ENCODE measurements at places on chromosomes 2 and 18.

- DNase-seq, result no peak
These were observed 187.5 kb upstream of the CYRIA start for GRCh38 chr2:16853088-16853487.

GRCh38 chr2:63856303-63856603 lies 14.6 kb downstream of the UGP2 start:
- DNase-seq, result no peak

DNA sequence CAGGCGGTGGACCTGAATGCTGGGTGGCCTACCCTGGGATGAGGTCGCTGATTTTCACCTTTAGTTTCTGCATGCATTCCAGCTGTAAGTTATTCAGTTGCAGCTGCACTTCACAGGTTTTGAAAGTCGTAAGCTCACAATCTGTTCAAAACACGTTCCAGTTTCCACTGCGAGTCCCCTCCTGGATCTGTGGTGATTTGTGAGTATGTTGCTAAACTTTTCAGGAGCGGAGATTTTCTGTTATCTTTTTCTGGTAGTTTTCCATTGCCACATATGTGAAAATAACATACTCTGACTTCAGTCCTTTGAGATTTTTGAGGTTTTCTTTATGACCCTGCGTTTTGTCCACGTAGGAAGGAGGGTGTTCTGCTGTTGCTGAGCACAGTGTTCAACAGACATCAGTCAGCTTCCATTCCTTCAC lies 102.1 kb downstream of the SNTG2 start:
- DNase-seq, result no peak

GRCh38 chr2:174840436-174840835 lies 76.2 kb upstream of the CHRNA1 start:
- DNase-seq, result no peak

DNA sequence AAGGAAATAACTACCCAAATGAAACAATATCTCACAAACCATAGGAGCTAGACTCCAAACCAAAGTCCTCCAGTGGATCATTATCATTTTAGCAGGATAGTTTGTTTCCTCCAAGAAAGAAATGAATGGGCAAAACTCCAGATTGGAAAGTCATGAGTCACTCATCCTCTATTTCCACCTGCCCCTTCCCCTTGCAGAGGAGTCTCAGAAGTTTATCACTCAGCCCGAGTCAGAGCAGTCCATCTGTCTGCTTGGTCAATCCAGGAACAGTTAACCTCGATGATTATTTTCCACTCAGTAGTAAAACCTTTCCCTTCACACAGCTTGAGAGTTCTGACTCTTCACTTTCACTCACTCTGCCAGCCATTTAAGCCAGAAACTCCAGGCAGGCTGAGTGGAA lies 462.2 kb downstream of the BCL11A start:
- no peak for DNase-seq

- DNase-seq, result no peak
These were observed 240.7 kb upstream of the RAB6C start for GRCh38 chr2:129738799-129739198.

- DNase-seq, result peak; percentile 40
These were observed 4.3 kb downstream of the IGFBP5 start for GRCh38 chr2:216690853-216691741.

GRCh38 chr2:205957452-205958154 lies 128.4 kb downstream of the INO80D start:
- no peak for DNase-seq

- DNase-seq, result no peak
These were observed 57.8 kb downstream of the DIPK1C start for GRCh38 chr18:74399091-74399887.

DNA sequence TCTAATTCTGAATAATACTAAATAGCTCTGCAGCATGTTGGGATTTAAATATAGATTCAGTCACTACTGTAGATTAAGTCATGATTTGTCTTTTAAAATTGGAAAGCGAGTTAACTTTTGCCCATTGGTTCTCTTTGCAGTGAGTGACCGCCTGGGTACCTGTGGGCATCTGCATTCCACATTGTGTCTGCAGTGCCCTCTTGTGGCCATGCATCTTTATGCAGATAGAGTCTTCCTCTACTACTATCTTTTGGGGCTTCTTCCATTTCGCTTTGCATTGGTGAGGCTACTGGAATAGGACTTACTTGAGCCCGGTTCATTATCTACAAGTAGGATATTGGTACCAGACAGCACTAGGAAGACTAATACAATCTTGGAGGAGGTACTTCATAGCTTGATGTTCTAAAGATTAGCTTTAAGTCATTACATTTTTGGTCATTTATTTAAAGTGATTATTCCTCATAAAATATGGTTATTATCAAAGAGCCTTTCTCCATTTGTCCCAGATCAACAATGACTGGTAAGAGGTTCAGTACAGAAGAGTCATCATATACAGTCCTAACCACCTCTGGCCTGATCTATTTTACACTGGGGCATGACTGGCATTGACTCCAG lies 203.0 kb downstream of the SOCS6 start:
- peak; percentile 12 for DNase-seq

GRCh38 chr2:48480526-48480925 lies 49.4 kb upstream of the STON1 start:
- DNase-seq, result no peak

DNA sequence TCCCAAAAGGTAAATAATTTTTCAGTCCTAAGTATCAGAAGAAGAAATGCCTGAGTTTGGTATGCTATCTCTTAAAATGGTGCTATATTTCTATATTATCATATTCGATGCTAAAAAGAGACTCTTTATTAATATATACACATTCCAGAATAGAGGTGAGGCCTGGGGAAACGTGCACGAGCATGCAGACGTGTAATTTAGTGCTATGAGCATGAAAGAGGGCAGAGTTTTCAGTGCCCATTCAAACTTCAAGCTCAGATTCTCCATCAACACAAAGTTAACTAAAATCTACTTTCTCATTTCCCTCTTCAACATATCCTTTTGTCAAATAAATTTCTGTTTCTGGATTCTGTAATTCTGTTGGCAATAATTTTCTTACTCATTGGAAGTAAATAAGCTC lies 5.7 kb upstream of the COBLL1 start:
- DNase-seq, result no peak

- no peak for DNase-seq
These were observed 155.5 kb downstream of the LDLRAD4 start for GRCh38 chr18:13374096-13374467.

- no peak for DNase-seq
These were observed 28.5 kb downstream of the MAL start for GRCh38 chr2:95054016-95054415.

- DNase-seq, result no peak
These were observed 43.0 kb downstream of the ZNF519 start for GRCh38 chr18:14089191-14089590.

GRCh38 chr2:83291083-83291482 lies 1168.0 kb downstream of the SUCLG1 start:
- no peak for DNase-seq

GRCh38 chr2:199819746-199820145 lies 31.2 kb downstream of the FTCDNL1 start:
- DNase-seq, result no peak

All from SHP77 treated with DMSO at 0.1 percent for 48 hours (cell line).